Activated CD8-positive, alpha-beta memory T cell treated with anti-CD3 and anti-CD28 coated beads, Interleukin-2, amount 10 ng/mL, durations not matched to agents 7 days and 5 days (primary cell): ENCODE measurements at places on chromosomes 5 and 9. TPM values are rescaled to one million over a fixed set of nuclear protein-coding genes. Genes with fewer than 3 reads are reported as not detected.
A peak's percentile ranks its signal among the peaks of the same experiment; 100 is the strongest.

GRCh38 chr5:71974622-71975021, 132.7 kb upstream of the MAP1B start:
- DNase-seq: no peak
- no peaks in the 10 kb centered on the region for H3K4me1 ChIP-seq
- H3K27me3 ChIP-seq: peaks cover 12% of the 10 kb centered on the region
- no peak overlapping the region for H3K4me3 ChIP-seq

DNA sequence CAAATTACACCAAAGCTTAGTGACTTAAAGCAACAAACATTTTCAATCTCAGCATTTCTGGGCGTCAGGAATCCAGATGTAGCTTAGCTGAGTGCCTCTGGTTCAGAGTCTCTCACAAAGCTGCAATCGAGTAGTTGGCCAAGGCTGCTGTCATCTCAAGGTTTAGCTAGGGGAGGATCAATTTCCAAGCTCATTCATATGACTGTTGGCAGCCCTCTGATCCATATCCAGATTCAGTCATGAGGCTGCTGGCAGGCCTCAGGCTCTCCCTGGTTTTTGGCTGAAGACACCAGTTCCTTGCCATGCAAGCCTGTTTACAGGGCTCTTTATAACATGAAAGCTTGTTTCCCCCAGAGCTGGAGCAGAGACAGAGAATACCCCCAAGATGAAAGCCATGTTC, 419.5 kb upstream of the TLE4 start:
- H3K27me3 ChIP-seq: no peaks in the 10 kb centered on the region
- H3K27ac ChIP-seq: no peak overlapping the region
- no peaks in the 10 kb centered on the region for H3K4me1 ChIP-seq
- no peak for DNase-seq
- no peaks in the 10 kb centered on the region for H3K36me3 ChIP-seq
- no peak overlapping the region for H3K4me3 ChIP-seq

- peaks cover 6% of the 10 kb centered on the region for H3K4me1 ChIP-seq
- no peak overlapping the region for H3K27ac ChIP-seq
- no peak for DNase-seq
- H3K27me3 ChIP-seq: peaks cover 32% of the 10 kb centered on the region
Measured at GRCh38 chr5:133831491-133832224, 136.8 kb downstream of the C5orf15 start.

- H3K4me3 ChIP-seq: no peak overlapping the region
- H3K4me1 ChIP-seq: peaks cover 18% of the 10 kb centered on the region
- H3K36me3 ChIP-seq: no peaks in the 10 kb centered on the region
- H3K27me3 ChIP-seq: peaks cover 80% of the 10 kb centered on the region
Measured at GRCh38 chr5:159105145-159106053, 5.7 kb upstream of the EBF1 start.

DNA sequence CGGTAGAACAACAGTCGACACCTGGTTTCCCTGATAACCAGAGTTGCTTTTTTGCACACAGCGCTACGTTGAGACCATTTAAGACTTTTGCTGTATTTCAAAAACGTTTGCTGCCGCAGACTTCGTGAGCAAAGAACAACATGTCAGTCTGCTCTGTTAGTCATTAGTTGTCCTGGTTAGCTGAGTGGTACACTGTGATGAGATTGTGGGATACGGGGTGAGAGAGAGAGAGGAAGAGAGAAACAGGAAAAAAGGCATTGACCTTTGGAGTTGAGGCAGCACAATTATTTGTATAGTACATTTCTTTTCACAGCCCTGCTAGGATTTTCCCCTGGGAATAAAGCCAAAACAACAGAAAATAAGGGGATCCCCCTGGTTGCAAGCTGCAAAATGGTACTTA, 306.1 kb upstream of the WWC1 start:
- H3K4me1 ChIP-seq: no peaks in the 10 kb centered on the region
- H3K27ac ChIP-seq: no peak overlapping the region
- no peak overlapping the region for H3K4me3 ChIP-seq
- H3K36me3 ChIP-seq: no peaks in the 10 kb centered on the region
- no peaks in the 10 kb centered on the region for H3K27me3 ChIP-seq

GRCh38 chr5:135703016-135703550, 124.3 kb upstream of the CXCL14 start:
- no peaks in the 10 kb centered on the region for H3K4me1 ChIP-seq
- no peak overlapping the region for H3K4me3 ChIP-seq
- no peaks in the 10 kb centered on the region for H3K36me3 ChIP-seq
- no peak overlapping the region for H3K27ac ChIP-seq

- no peaks in the 10 kb centered on the region for H3K36me3 ChIP-seq
- no peak for DNase-seq
- no peak overlapping the region for H3K27ac ChIP-seq
- H3K27me3 ChIP-seq: no peaks in the 10 kb centered on the region
Measured at GRCh38 chr9:7439355-7439995, 360.1 kb downstream of the DMAC1 start.

- DNase-seq: no peak
- no peaks in the 10 kb centered on the region for H3K27me3 ChIP-seq
- peaks cover 59% of the 10 kb centered on the region for H3K36me3 ChIP-seq
- peak overlapping the region; percentile 94 for H3K27ac ChIP-seq
- H3K4me3 ChIP-seq: peak overlapping the region; percentile 64
Measured at GRCh38 chr5:177300951-177301350, 2.6 kb downstream of the RAB24 start.

- no peak overlapping the region for H3K4me3 ChIP-seq
- no peak overlapping the region for H3K27ac ChIP-seq
- DNase-seq: no peak
- peaks cover 9% of the 10 kb centered on the region for H3K4me1 ChIP-seq
Measured at GRCh38 chr5:109452661-109453060, 42.9 kb upstream of the PJA2 start.

GRCh38 chr5:173835131-173835530, 53.0 kb upstream of the CPEB4 start:
- no peaks in the 10 kb centered on the region for H3K4me1 ChIP-seq
- no peaks in the 10 kb centered on the region for H3K36me3 ChIP-seq
- DNase-seq: no peak
- H3K4me3 ChIP-seq: no peak overlapping the region
- H3K27me3 ChIP-seq: no peaks in the 10 kb centered on the region

DNA sequence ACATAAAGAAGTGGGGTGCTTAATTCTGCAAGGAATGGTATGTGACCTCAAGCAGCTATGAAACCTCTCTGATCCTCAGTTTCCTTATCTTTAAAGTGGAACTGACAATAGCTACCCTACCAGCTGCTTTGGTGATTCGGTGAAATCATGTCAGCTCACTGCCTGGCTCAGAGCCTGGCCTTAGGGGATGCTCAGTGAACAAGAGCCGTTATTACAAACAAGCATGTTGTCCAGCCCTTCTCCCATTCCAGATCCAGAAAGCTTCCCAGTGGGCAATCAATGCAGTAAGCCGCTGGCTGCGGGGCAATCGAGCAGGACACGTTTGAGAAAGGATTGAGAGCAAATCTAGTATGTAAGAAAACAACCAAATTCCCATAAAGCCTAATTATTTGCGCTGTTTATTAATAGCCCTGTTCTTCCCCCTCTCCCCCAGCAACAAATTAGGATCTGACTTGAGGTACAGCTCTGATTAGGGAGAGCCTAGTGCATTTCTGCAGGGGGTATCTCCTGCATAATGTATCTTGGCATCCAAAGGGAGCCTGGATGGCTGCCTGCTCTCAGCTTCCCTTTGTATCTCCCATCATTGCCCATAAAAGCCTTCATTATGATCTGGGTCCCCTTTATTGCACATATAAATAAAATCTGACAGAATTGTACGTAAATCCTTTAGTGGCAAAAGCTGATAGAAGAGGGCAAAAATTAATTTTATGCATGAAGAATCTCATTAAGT, 371.4 kb downstream of the TMEM232 start:
- no peak overlapping the region for H3K27ac ChIP-seq
- no peak for DNase-seq
- no peaks in the 10 kb centered on the region for H3K36me3 ChIP-seq
- no peaks in the 10 kb centered on the region for H3K4me1 ChIP-seq
- H3K27me3 ChIP-seq: no peaks in the 10 kb centered on the region
- no peak overlapping the region for H3K4me3 ChIP-seq

DNA sequence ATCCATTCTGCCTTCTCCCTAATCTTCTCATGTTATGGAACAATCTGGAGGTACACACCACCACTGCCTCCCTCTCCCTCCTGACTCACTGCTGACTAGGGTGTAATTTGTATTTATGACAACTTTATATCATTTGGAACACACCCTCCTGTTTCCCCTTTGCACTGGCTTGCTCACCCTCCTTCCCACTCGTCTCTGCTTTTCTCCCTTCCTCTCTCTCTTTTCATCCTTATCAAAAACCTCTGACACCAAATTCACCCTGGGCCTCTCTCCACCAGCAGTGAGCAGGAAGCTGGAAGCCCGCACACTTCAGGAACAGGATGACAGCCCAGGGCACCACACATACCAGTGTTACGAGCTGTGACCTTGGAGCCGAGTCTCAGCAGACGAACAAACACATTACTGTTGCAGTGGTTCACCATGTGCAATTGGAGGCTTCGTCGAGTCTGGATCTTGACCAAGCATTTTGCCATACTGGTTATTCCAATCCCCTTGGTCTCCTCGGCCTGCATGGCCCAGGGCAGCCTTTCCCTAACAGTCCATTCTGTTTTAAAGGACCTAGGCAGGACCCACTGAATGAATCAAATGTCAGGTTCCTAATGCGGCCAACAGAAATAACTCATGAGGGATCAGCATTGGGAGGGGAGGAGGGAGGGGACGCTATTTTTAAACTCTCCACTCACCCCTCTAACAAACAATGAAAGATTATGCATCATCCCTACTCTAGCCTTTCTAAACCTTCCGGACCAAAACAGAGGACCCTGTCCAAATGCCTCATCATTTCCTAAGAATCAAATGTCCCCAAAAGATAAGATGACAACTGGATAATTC, 203.9 kb upstream of the RASEF start:
- H3K27ac ChIP-seq: no peak overlapping the region
- H3K4me3 ChIP-seq: no peak overlapping the region
- no peaks in the 10 kb centered on the region for H3K4me1 ChIP-seq
- H3K27me3 ChIP-seq: no peaks in the 10 kb centered on the region

GRCh38 chr5:75374394-75374814, 37.4 kb downstream of the HMGCR start:
- no peak overlapping the region for H3K4me3 ChIP-seq
- no peaks in the 10 kb centered on the region for H3K27me3 ChIP-seq
- peaks cover 11% of the 10 kb centered on the region for H3K36me3 ChIP-seq
- no peak for DNase-seq
- no peaks in the 10 kb centered on the region for H3K4me1 ChIP-seq

- DNase-seq: no peak
- H3K27ac ChIP-seq: no peak overlapping the region
- no peaks in the 10 kb centered on the region for H3K36me3 ChIP-seq
- H3K27me3 ChIP-seq: peaks cover 69% of the 10 kb centered on the region
- no peaks in the 10 kb centered on the region for H3K4me1 ChIP-seq
Measured at GRCh38 chr9:35424356-35425352, 65.3 kb upstream of the RUSC2 start.

- peaks cover 38% of the 10 kb centered on the region for H3K27me3 ChIP-seq
- H3K27ac ChIP-seq: no peak overlapping the region
- no peaks in the 10 kb centered on the region for H3K36me3 ChIP-seq
- DNase-seq: no peak
- H3K4me1 ChIP-seq: peaks cover 2% of the 10 kb centered on the region
Measured at GRCh38 chr5:34487159-34487879, 168.8 kb upstream of the RAI14 start.

Gene ZFP62
- total RNA-seq: 25.2 TPM

Gene DOCK2
- total RNA-seq: 321 TPM

Gene PAEP
- total RNA-seq: not detected

Gene LCN1
- not detected for total RNA-seq

Gene SLC28A3
- total RNA-seq: 0.09 TPM

Gene SPINK7
- total RNA-seq: not detected

Gene SARDH
- 0.38 TPM for total RNA-seq

Gene FOXD4L5
- total RNA-seq: 0.23 TPM

Gene CD74
- total RNA-seq: 1,513 TPM

Gene RABEPK
- total RNA-seq: 14.3 TPM

Gene GMCL2
- not detected for total RNA-seq

Gene MRPS30
- total RNA-seq: 48.4 TPM

Gene CCNO
- total RNA-seq: 0.26 TPM
